ENCODE measurements at places on chromosomes 6 and 20.
A peak's percentile ranks its signal among the peaks of the same experiment; 100 is the strongest.

DNA sequence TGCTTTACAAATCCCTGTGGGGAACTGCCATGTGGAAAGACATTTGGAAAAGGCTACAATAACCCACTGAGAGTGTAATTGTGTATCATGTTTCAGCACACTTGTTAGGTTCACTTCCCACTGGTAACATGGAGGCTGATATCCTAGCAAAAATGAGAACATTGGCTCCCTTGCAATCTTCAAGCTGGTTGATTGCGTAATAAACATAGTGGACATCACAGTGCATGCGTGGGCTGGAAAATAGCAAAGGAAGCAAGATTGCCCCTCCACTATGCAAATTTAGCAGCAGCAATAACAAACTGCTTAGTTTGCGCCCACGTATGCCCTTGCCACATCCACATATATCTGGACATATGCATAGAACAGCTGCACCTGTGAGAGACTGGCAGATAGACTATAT lies 410.2 kb downstream of the MEI4 start:
- no peak for DNase-seq

- no peak for DNase-seq
Observed at GRCh38 chr20:59221707-59222252, 58.2 kb downstream of the ZNF831 start.

GRCh38 chr6:160891690-160892089 lies 99.9 kb upstream of the MAP3K4 start:
- no peak for DNase-seq

DNA sequence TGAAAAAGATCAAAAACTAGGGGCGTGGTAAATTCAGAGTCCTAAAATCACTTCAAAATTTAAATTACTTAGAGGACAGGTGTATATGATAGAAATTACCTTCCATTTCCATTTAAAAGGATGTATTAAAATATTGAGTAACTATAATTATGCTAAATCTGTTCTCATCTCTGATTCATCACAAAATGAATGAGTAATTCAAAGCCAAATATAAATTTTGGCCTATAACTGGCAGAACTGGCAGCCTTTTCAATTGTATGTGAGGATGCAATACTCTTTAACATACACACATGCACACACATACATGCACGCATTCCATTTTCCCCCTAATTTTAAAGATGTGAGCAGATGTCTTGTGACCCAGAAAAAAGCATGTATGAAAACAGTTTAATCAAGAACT lies 194.6 kb downstream of the EPM2A start:
- DNase-seq = no peak

GRCh38 chr20:11182720-11183119 lies 508.9 kb upstream of the JAG1 start:
- DNase-seq = peak; percentile 79

GRCh38 chr6:122839906-122840305 lies 50.8 kb downstream of the SMPDL3A start:
- DNase-seq = no peak

Data from hematopoietic multipotent progenitor cell treated with erythropoietin and hydrocortisone succinate and interleukin-3 and kit ligand, for 6 days (in vitro differentiated cells).